Thymus (tissue), 14 donors: ENCODE measurements at places on chromosomes 3 and 15. TPM values are rescaled to one million over a fixed set of nuclear protein-coding genes. Genes with fewer than 3 reads are reported as not detected.
A peak's percentile ranks its signal among the peaks of the same experiment; 100 is the strongest.

DNA sequence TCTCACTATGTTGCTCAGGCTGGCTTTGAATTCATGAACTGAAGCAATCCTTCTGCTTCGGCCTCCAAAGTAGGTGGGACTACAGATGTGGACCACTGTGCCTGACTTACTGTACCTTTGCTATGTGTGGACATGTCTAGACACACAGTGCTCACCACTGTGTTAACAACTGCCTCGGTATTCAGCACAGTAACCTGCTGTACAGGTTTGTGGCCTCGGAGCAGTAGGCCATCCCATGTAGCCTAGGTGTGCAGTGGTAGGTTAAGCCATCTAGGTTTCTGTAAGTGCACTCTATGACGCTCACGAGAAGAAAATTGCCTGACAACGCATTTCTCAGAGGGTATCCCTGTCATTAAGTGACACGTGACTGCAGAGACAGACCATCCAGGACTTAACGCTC is 70.3 kb downstream of the TAMM41 start:
- DNase-seq = no peak

DPPA2 gene
- 0.14 TPM for total RNA-seq

BOC gene
- 5.5 TPM for total RNA-seq

THAP10 gene
- total RNA-seq = 0.52 TPM

REC114 gene
- total RNA-seq = 0.09 TPM

DNA sequence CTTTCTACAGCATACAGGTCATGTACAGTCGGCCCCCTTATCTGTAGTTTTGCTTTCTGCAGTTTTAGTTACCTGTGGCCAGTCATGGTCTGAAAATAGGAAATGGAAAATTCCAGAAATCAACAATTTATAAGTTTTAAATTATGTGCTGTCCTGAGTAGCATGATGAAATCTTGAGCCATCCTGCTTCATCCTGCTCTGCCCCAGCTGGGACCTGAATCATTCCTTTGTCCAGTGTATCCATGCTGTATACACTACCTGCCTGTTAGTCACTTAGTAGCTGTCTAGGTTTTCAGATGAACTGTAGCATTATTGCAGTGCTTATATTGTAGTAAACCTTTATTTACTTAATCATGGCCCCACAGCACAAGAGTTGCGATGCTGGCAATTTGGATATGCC is 44.8 kb downstream of the AP4E1 start:
- DNase-seq = no peak

GRCh38 chr3:60742606-60743145 is 508.6 kb downstream of the FHIT start:
- DNase-seq = no peak

- DNase-seq = no peak
Measured at GRCh38 chr3:139388077-139388476, 1.4 kb downstream of the COPB2 start.

SPINK8 gene
- not detected for total RNA-seq

DNA sequence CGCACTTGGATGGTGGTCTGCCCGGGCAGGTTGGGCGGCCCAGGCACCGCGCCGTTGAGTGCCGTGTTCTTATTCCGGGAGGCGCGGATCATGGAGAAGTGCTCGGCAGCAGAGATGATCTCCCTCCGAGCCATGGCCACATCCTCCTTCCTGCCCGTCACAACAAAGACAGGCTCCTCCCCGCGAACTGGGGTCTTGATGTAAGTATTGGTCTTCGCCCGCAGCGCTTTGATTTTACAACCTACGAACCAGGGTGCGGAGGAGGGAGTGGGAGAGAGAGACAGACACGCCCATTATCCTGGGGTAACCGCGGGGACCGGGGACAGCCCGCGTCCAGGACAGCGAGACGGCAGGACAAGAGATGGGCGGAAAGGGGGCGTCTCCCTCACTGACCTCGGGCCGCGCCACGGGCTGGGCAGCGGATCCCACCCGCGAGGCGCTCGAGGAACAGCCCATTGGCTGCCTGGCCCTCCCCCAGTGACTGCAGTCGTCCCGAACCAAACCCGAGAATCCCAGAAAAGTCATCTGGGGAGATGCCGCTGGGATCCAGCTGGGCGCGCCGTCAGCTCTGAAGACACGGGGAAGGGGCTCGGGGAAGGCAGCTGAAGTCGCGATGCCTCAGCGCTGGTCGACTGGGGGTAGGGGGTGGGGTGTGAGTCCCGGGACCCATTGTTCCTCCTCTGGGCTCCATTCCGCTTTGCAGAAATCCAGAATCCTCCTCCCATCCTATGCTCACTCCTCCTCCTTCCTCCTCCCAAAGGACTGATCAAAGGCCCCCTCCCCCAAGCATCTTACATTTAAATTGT is 1.2 kb downstream of the MEX3B start:
- peak; percentile 54 for DNase-seq

DNA sequence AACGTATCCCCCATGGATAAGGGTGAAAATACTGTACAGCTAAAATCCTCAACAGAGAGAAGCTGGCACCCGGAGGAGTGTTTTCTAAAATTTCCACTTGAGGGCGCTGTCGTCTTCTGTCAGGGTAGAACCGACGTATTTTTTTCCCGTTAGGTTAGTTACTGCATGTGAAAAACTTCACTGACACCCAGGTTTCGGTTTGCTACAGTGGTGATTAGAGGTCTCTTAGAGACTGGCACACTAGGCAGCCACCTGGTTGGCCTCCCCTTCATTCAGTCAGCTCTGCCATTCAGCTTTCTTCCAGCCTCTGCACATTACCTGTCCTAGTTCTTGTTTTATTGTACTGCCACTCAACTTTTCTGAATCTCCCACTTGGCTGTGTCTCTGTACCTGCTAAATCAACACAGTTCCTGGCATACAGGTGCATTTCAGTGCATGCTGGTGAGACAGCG is 18.4 kb downstream of the CCK start:
- DNase-seq = peak; percentile 76

- DNase-seq = no peak
Measured at GRCh38 chr15:79408041-79408440, 24.1 kb upstream of the MINAR1 start.

GRCh38 chr15:59364248-59364647 is 8.4 kb downstream of the MYO1E start:
- DNase-seq = no peak

- no peak for DNase-seq
Measured at GRCh38 chr3:128946411-128946810, 47.5 kb downstream of the CFAP92 start.

DUOX2 gene
- 0.05 TPM for total RNA-seq

GRCh38 chr3:47469616-47470015 is 6.1 kb downstream of the SCAP start:
- no peak for DNase-seq

WNT7A gene
- total RNA-seq = under 0.01 TPM

- peak; percentile 58 for DNase-seq
Measured at GRCh38 chr15:55267401-55268175, 22.0 kb downstream of the RAB27A start.

SATB1 gene
- 459 TPM for total RNA-seq

GRCh38 chr15:75864213-75865059 is 21.2 kb downstream of the UBE2Q2 start:
- DNase-seq = no peak

THBS1 gene
- 9.0 TPM for total RNA-seq

GRCh38 chr3:126187920-126188319 is 7.5 kb upstream of the ALDH1L1 start:
- no peak for DNase-seq

GRCh38 chr3:67866571-67866970 is 212.2 kb upstream of the SUCLG2 start:
- no peak for DNase-seq

STRIT1 gene
- not detected for total RNA-seq

RTP1 gene
- 0.05 TPM for total RNA-seq

- no peak for DNase-seq
Measured at GRCh38 chr15:29651476-29652233, 170.6 kb downstream of the TJP1 start.

DNA sequence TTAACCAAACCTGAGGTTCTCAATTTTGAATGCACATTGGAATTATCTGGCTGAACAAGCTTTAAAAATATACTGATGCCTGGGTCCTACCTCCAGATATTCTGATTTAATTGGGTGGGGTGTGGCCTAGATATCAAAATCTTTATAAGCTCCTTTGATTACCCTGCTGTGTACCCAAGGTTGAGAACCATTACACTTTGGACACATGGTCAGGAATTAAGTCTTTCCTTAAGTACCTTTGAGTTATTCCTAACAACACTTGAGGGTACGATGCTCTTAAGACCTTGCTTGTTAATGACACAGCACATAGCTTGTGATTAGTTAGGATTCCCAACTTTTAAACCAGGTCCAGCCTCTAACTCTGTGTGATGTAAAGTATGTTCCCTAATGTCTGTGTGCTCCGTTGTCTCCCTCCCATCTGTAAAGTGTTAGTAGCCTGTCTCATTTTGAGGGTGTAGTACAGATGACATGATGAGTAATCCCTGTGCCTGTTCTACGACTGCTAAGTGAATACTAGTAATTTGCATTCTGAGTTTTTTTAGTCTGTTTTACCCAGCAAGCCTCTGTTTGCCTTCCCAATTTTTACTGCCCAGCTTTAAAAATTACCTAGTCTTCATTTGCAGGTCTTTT is 154.9 kb downstream of the KLHL25 start:
- DNase-seq = no peak

GRCh38 chr3:16552757-16553156 is 39.3 kb upstream of the RFTN1 start:
- DNase-seq = no peak

DNA sequence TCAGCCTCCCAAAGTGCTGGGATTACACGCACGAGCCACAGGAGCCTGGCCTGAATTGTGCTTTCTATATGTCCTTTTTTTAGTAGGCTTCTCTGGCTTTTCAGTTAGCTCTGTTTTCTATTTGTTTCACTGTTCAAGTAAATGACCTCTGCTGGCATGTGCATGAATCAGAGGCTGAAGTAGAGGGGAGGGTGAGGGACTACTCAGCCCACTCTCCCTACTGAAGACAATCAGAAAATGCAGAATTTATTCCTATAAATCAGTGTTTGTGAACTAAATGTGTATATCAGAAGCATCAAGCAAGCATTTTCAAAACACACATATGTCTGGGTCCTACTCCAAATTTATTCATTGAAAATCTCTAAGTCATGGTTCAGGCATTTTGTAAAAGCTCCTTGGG is 45.0 kb downstream of the ZMAT3 start:
- no peak for DNase-seq

TFG gene
- 23.6 TPM for total RNA-seq

DNA sequence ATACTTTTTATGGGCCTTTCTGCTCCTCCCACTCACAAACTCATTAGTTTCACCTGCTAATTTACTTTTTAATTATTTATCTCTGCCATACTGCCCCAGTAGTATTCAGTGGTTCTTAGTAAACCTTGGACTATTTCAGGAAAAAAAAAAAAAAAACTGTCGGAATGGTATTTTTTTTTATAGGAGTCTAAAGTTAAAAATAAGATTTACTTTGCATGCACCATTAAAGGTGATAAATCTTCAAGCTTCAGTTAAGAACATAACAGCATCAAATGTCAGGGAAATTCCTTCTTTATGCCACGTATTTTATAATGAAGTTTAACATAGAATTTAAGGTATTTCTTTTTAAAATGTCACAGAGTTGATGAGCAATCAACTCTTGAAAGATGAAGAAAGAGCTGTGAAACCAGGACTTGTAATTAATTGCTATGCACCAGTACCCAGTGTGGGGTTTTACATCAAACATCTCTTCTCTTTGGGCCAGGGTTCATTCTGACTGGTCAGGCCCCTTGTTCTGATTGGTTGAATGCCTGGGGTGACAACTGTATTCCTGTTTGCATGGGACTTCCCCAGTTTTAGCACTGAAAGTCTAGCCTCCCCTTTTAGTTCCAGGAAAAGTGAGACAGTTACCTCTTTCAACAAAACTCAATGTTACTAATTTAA is 40.3 kb upstream of the PTPRG start:
- no peak for DNase-seq

SEMA5B gene
- total RNA-seq = 0.99 TPM

GRCh38 chr3:45906681-45907407 is 20.5 kb downstream of the CCR9 start:
- no peak for DNase-seq

CCDC13 gene
- total RNA-seq = 0.94 TPM

FEZF2 gene
- 2.9 TPM for total RNA-seq

GRCh38 chr3:45026957-45027356 is 854 bp downstream of the CLEC3B start:
- no peak for DNase-seq

SAMD7 gene
- not detected for total RNA-seq

DNA sequence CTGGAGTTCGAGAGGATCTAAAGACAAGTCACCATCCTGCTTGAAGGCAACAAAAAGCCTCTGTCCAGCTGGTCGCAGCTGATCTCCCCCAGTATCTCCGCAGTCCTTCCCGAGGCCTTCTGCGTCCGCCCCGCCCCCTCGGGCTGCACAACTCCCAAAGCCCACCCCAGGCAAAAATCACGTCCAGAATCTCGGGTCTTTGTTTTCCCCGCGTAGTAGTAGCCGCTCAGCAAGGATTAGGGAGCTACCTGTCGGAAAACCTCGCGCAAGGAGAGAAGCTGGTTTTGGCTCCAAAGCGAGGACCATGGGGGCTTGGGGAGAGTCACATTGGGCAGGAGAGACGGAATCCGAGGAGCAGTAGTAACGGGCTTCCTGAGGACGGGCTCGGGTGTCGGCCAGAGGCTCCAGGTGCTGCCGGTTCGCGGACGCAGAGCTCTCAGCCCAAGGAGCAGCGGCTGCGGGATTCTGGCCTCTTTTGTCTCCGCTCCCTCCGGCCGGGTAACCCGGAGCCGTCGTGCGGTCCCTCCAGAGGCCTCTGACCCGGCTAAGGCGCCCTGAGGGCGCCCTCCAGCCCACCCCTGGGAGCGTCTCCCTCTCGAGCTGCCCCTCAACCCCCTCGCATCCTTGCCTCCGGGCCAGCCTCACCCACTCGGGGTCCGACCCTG is 401 bp downstream of the ZSCAN29 start:
- DNase-seq = no peak

ADIPOQ gene
- not detected for total RNA-seq

- DNase-seq = no peak
Measured at GRCh38 chr15:69016021-69016595, 1.6 kb downstream of the NOX5 start.

SKOR1 gene
- total RNA-seq = 0.14 TPM

AP3B2 gene
- total RNA-seq = 0.33 TPM

GRCh38 chr3:183427876-183428446 is 458 bp downstream of the MCF2L2 start:
- no peak for DNase-seq

GRCh38 chr3:188274249-188274915 is 120.4 kb downstream of the LPP start:
- DNase-seq = no peak

GRCh38 chr3:58036293-58037032 is 28.2 kb downstream of the FLNB start:
- no peak for DNase-seq

- no peak for DNase-seq
Measured at GRCh38 chr3:147906285-147906684, 497.1 kb downstream of the ZIC1 start.
